ENCODE measurements at places on chromosomes 4 and X.
A peak's percentile ranks its signal among the peaks of the same experiment; 100 is the strongest.

DNA sequence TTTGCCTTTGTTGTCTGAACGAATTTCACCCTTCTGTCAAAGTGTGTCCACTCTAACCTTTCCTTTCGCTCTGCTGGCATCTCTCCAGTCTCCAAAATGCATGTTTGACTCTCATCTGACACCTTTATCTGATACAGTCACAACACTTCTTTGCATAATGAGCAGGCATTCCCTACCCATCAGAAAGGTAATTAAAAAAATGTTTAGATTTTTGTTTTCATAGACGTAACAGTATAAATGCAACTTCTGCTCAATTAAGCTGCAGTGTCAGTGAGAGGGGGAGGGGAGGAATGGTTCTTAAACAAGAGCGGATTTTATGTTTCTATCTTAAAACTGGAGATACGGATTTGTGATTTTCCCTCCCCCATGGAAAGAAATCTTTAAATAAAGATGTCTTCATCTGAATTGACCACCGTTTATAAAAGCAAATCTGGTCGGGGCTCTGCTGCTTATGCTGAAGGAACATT, 70.2 kb downstream of the CXXC4 start:
- DNase-seq: no peak

GRCh38 chr4:99587803-99588202, 13.2 kb downstream of the MTTP start:
- no peak for DNase-seq

GRCh38 chr4:176320340-176320975, 692 bp downstream of the SPCS3 start:
- peak; percentile 88 for DNase-seq

- no peak for DNase-seq
Observed at GRCh38 chrX:149120459-149120858, 384.6 kb downstream of the IDS start.

DNA sequence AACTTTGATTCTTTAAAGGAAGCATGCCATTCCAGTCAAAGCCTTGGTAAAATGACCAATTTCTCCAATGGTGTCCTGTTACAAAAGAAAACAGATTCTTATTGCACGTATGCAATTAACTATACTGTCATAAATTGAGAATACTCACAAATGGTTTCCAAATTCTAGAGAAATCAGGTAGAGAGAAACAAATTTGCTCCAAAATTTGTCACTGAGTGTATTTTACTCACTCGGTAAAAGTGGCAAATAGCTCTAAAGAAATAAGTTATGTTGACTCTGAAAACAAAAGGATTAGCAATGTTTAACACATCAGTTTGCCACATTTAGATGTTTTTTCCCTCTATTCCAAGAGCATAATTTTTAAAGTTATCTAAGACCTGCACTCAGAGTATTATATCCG, 133.1 kb downstream of the DMD start:
- no peak for DNase-seq

GRCh38 chrX:69262036-69262936, 97.0 kb upstream of the PJA1 start:
- DNase-seq: peak; percentile 67

DNA sequence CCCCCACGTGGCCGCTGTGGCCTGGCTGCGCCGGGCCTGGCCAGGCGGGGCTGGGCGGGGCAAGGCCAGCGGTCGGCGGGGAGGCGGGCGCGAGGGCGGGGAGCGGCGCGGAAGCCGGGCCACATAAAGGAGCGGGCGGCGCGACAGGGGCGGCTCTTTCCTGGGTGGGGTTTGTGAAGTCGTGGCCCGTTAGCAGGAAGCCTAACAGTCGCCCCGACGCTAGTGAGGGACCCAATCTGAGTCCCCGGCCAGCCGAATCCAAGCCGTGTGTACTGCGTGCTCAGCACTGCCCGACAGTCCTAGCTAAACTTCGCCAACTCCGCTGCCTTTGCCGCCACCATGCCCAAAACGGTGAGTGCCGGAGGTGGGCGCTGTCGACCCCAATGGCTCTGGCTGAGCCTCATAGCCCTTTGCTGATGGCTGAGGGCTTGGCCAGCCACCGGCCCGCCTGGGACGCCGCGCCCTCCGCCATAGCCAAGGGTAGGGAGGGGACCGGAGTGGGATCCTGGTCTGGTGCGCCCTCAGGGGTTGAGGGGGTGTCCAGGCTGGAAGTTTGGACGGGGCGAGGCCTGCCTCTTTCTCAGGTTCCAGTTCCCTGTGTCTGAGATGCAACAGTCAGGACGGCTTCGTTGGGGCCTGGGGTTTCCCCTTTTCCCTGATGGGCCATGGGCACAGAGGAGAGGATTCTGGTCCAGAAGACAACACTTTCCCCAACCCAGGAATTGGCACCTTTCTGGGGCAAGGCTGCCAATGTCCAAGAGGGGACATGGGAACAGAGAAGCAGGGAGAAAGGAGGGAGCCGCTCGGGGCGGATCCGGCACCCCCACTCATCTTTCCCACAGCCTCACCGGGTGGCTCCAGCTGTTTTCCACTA, at the start of gene MSN:
Gene MSN, plus strand, starts transcription at position 152 of the 874 bp plus-strand sequence. Its CDS starts 188 bp downstream, at position 340.
- peak; percentile 54 for DNase-seq

DNA sequence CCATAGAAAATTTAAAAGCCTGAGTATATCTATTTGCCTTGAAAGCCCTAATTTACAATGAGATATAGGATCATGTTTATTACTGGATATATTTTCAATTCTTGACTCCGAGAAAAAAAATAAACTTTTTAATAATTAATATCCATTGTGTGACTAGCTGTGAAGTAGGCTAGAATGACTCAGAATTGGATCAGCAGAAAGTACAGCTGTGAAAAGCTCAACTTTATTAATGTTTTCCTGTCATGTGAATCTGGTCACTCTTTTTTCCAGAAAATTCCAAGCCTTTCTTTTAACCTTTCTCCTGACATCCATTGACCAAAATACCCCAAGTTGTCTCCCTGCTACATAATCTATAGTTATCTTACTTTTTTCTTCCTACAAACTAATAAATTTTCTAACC, 171.8 kb upstream of the PACRGL start:
- no peak for DNase-seq

GRCh38 chrX:101057093-101057714, 5.3 kb upstream of the TRMT2B start:
- DNase-seq: peak; percentile 75

DNA sequence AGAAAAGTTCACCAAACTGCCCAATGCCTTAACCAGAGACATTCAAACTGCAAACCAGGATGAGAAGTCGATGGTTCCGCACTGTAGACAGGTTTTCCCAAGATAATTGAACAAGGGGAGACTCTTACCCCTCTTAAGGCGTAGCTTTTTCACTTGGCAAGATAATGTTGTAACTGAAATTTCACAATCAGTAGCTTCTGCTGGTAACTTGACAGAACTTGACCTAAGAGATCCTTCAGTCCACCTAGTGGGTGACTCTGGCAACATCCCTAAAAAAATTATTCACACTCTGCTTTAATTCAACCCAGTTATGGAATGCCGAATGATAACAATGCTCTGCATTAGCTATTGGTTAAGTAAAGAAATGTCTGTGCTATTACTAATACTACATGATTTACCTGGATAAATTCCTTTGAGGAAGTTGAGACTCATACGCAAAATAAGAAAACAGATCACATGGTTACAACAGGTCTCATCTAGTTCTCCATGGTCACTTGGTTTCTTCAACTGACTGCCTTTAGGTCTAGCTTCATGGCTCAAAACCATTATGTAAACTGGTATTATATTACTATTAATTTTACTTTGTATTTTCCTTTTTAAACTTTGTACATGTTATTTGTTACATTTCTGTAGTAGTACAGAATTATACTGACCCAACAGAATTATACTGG, 9.1 kb downstream of the ELF2 start:
- peak; percentile 71 for DNase-seq

DNA sequence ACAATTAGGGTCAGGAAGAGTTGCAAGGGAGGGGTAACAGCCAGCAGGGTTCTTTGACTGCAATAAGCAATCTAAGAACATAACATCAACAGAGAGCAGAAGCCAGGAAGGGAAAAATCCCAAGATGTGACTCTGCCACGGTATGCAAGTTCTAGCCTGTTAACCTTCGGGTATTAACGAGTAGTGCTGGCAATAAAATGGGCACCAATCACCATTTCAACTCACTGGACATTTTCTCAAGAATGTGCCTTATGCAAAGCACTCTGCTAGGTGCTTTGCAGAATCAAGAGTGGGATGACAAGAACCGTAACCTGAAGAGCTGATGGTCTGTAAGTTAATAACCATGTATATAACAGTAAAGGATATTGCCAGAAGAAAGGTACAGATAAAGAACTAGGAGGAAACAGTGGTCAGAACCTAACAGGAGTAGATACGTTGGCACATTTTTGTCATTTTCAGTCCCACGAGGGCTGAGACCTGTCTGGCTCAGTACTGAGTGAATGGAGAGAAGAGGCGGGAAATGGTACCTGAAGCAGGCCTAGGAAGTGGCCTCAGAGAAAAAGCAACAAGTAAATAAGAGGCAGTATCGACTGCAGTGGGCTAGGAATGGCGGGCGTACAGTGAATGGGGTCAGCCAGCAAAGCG, 2.7 kb downstream of the ELOVL6 start:
- no peak for DNase-seq

- DNase-seq: peak; percentile 60
Observed at GRCh38 chrX:130224810-130225209, 43.9 kb downstream of the ZNF280C start.

- DNase-seq: peak; percentile 24
Observed at GRCh38 chr4:71941001-71941400, 90.8 kb upstream of the NPFFR2 start.

DNA sequence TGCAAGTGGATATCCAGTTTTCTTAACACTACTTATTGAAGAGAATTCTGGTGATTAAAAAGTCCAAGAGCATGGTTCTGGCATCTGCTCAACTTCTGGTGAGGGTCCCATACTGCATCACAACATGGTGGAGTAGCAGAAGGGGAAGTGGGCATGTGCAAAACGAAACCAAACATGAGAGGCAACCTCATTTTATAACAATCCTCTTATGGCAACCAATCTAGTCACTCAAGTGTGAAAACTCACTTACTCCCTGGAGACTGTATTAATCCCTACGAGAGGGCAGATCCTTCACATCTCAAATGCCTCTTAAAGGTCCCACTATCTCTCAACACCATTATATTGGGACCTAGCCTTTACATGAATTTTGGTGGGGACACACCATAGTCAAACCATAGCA, 55.4 kb upstream of the TRO start:
- DNase-seq: no peak

GRCh38 chrX:40147971-40148370, 50.2 kb upstream of the BCOR start:
- no peak for DNase-seq

- no peak for DNase-seq
Observed at GRCh38 chr4:183429489-183429888, 14.9 kb upstream of the CDKN2AIP start.

- no peak for DNase-seq
Observed at GRCh38 chrX:112935029-112935428, 94.4 kb upstream of the AMOT start.

DNA sequence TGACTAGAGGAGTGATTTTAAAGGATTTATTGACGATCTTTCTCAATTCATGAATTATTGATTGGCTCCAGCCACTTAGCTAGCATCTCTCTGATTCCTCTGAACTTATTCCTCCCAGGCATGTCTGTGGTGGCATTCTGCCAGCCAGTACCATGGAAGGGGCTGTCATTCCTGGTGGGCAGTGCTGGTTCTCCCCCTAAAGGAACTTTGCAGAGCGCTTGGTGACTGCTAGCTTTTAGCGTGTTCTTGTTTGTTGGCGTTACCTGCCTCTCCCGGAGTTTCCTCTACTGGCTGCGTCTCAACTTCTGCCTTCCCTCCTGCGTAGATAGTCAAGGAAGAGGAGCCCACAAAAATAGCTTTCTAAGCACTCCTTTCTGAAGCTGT, 19.3 kb downstream of the SRD5A3 start:
- DNase-seq: no peak

DNA sequence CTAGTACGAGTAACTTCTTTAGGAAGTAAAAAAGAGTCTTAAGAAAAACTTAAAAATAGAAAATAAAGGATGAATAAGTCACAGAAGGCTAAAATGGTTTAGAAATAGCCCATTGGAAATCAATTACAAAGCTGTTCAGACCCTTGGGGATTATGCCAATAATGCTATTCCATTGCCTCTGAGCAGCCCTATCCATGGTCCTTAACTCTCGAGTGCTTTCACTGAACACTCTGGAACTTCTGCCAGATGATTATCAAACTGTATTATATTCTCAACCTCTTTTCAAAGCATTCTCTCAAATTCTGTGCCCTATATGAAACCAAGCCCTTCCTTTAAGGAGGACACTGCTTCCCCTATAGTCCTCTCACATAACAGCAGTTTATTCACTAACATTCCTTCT, 17.0 kb downstream of the SLC9B1 start:
- DNase-seq: peak; percentile 52

DNA sequence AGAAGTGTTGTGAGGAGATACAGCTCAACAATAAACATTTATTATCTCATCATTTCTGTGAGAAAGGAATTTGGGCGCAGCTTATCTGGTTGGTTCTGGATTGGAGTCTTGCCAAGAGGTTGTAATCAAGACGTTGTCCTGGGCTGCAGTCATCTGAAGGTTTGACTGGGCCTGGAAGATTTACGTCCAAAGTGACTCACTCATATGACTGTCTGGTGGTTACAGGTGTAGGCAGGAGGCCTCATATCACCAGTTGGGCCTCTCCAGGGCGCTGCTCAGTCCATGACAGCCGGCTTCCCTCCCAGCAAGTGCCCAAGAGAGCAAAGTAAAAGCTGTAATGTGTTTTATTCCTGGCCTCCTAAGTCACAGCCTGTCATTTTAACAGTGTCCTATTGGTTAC, 106.3 kb downstream of the USP46 start:
- DNase-seq: no peak

DNA sequence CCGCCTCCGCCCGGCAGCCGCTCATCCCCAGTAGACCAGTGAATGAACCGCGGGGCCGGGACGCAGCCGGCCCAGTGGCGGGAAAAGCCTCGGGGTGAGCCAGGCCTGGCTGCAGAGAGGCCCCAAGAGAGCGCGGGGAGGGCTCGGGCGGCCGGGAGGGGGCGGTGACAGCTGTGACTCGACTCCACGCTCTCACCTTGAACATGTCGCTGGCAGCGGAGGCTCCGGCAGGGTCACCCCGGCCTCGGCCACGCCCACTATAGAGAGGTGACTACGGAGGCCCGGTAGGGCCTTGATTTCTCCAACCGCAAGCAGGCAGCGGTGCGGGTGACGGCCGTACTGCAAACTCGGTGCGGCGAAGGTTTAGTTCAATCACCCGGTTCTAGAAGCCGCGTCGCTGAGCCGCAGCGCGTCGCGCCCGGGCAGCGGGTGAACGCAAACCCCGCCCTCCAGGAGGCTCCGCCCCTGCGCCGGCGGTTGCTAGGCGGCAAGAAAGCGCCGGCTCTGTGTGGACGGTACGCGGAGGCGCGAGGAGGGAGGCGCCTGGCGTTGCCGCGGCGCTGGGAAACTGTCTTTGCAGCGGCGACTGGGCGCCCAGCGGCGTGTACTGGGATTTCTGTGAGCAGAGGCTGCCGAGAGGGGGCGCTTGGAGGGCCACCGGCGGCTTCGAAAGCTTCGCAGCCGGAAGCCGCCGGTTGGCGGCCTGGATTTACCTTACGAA, at the start of the genes APOO and CXorf58:
Gene APOO, minus strand, starts transcription at position 441 of the 721 bp plus-strand sequence. Its CDS starts 236 bp downstream, at position 205.
Gene CXorf58, plus strand, starts transcription at position 509 of the 721 bp plus-strand sequence. CDS start 2,297 bp downstream, outside the sequence.
- peak; percentile 93 for DNase-seq

- DNase-seq: no peak
Observed at GRCh38 chr4:112128452-112128851, 16.8 kb upstream of the FAM241A start.

- peak; percentile 79 for DNase-seq
Observed at GRCh38 chr4:56127716-56128115, 179.0 kb downstream of the CEP135 start.

- DNase-seq: no peak
Observed at GRCh38 chr4:159484864-159485263, 382.0 kb downstream of the RAPGEF2 start.
